ENCODE measurements at places on chromosomes 7 and 10.

DNA sequence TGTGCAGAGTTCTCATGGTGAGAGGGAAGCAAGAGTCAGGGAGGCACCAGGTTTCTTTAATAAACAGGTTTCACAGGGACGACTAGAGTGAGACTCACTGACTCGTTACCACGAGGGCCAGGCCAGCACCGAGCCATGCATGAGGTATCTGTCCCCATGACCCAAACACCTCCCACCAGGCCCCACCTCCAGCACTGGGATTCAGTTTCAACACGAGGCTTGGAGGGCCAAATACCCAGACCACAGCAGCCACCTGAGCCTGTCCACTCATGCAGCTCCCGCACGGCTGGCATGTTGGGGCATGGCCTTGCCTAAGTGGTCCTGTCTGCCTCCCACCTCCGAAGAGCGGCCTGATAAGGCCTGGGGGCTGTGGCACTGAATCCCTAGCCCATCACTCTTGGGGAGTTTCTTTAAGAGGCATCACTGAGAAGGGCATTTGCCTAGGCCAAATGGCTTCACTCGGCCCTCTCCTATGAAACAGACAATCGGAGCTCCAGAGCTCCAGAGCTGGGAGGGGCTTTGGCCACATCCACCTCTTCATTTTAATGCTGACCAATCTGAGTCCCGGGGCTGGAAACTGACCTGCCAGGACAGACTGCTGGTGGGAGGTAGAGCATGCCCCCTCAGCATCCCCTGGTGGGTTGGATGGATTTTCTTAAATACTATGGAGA is 157.8 kb downstream of the DNAJB6 start:
- DNase-seq: no peak

GRCh38 chr10:92530891-92531535 is 42.9 kb downstream of the IDE start:
- no peak for DNase-seq

DNA sequence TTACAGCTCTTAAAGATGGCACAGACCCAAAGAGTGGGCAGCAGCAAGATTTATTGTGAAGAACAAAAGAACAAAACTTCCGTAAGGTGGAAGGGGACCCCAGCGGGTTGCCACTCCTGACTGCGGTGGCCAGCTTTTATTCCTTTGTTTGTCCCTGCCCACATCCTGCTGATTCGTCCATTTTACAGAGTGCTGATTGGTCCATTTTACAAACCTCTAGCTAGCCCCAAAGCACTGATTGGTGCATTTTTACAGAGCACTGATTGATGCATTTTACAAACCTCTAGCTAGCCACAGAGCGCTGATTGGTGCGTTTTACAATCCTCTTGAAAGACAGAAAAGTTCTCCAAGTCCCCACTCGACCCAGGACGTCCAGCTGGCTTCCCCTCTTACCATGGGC is 16.8 kb upstream of the CCSER2 start:
- DNase-seq: no peak

DNA sequence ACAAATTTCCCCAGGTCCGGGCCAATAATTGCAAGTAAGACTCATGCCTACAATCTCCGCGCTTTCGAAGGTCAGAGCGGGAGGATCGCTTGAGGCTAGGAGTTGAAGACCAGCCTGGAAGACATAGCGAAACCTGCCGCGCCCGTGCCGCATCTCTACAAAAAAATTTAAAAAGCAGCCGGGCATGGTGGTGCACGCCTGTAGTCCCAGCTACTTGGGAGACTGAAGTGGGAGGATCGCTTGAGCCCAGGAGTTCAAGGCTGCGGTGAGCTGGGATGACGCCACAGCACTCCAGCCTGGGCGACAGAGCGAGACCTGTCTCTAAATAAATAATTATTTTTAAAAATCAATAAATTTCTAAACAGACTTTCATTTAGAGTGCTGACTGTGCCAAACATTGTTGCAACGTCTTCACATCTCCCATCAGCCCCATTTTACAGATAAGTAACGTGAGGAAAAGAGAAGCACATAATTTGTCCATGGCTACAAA is 494 bp upstream of the CFAP43 start:
- no peak for DNase-seq

- DNase-seq: peak; percentile 11
Observed at GRCh38 chr10:49611166-49611815, 1.2 kb downstream of the SLC18A3 start.

DNA sequence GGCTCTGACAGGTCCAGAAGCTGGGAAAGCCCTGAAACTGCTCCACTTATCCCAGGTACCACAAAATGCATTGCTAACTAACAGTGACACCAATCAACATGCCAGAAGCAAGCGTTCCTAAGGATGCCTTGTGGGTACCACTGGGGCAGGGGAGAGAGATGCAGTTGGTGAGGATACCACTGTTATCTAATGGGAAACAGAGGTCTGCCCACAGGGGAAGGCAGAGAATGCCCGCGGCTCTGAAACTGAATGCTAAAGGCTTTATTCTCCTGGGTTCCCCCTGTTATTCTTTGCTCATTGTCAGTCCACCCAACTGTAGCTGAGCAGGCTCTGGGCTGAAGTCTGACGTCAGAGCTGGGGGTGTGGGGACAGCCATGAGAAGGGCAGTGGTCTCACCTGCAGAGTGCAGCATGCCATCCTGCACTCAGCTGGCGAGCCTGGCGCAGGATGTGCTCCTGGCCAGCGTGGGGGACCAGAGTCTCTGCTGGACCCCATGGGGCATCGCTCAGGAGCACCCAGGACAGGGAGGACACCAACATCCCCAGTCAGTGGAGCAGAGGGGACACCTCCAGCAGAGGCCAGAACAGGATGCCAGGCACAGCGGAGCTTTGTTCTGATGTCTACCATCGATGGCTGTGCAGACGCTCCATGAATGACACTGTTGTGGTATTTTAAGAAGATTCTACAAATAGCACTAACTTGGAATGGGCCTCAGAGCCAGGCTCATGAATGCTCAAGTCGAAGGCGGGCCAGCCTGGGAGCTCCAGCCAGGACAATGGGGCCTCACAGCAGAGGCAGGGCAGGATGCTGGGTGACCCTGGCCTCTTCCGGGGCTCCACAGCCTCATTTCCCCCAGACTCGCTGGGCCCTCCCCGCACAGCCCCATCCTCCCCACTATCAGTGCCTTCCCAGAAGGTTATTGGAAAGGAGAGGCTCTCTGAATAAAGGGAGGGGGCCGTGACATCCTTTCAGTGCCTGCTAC is 95.8 kb downstream of the ARHGAP22 start:
- no peak for DNase-seq

DNA sequence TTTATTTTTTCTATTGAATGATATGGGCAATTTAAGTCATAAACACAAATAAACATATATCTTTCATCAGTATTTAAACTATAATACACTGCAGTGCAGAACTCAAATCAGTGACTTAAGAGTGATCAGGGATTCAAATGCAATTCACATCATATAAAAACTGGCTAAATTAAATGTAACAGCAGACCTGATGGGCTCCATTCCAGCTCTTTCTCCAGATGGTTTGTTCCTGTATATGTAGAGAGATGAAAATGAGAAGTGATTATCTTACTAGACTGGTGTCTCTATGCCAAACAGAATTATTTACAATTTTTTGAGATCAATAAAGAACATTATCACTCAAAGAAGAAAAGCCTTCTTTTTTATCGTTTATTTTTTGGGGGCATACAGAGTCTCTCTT is 568.8 kb upstream of the ADARB2 start:
- DNase-seq: no peak

DNA sequence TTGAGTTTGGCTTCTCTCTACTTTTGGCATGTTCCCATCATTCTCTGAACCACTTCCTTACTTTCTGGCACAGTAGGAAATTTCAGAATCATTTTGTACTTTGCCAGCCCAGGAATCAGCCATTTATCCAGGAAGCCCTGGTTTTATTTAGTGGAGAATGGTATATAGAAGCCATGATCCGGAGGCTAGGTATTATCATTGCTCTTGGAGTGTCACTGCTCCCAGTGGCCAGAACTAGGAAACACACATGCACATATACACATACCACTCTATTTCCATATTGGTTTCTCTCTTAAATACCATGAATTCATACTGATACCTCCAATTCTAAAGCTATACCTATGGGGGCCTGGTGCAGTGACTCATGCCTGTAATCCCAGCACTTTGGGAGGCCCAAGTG is 36.3 kb downstream of the SUFU start:
- DNase-seq: no peak

DNA sequence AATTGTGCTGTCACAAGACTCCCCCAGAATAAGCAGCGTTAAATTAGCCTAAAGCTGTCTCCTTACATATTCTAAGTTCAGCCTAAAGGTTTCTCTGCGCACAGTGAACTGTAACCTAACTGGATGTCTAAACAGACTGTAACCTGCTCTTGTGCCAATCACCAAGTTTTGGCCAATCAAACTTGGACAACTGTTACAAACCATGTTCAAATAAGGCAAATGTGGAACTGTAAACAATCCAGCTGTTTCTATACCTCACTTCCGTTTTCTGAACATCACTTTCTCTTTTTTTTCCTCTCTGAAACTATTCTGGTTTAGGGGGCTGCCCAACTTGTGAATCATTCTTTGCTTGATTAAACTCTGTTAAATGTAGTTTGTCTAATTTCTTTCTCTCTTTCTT is 252.2 kb upstream of the HABP2 start:
- DNase-seq: no peak

GRCh38 chr10:116253716-116254115 is 19.3 kb downstream of the GFRA1 start:
- no peak for DNase-seq

- DNase-seq: peak; percentile 85
Observed at GRCh38 chr7:68269405-68269804, 1272.8 kb downstream of the TYW1 start.

DNA sequence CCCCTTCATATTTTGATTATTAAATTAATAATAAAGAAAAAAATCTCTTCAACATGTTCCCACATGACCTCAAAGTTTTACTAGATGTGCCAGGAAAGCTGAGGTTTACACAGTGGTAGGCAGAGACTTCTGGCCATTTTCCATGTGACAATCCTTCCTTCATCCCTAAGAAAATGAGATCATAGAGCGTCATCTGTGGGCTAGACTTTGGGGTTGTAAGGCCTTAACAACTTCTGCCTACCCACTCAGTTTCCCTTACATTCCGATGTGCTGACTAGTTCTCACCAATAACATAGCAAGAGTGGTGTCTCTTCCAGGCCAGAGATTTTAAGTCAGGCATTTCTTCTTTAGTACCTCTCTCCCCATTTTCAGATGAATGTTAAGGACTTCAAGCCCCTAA is 171.1 kb upstream of the PHF14 start:
- peak; percentile 14 for DNase-seq

GRCh38 chr7:122719010-122719578 is 16.4 kb upstream of the RNF148 start:
- no peak for DNase-seq

DNA sequence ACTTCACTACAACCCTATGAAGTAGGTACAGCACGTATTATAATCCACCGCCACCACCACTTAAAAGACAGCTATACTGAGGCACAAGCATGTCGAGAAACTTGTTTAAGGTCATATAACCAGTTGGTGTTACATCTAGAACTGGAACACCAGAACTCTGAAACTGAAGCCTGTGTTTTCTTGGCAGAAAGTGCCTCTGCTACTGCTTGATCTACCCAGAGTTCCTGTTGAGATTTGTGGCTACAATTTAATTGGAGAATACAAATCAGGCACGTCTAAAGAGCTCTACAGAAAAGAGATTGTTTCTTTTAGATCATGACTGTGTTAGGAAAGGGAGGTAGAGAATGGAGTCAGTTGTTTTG is 4.3 kb upstream of the ADD3 start:
- no peak for DNase-seq

GRCh38 chr10:22655312-22655981 is 58.9 kb downstream of the PIP4K2A start:
- DNase-seq: peak; percentile 16

DNA sequence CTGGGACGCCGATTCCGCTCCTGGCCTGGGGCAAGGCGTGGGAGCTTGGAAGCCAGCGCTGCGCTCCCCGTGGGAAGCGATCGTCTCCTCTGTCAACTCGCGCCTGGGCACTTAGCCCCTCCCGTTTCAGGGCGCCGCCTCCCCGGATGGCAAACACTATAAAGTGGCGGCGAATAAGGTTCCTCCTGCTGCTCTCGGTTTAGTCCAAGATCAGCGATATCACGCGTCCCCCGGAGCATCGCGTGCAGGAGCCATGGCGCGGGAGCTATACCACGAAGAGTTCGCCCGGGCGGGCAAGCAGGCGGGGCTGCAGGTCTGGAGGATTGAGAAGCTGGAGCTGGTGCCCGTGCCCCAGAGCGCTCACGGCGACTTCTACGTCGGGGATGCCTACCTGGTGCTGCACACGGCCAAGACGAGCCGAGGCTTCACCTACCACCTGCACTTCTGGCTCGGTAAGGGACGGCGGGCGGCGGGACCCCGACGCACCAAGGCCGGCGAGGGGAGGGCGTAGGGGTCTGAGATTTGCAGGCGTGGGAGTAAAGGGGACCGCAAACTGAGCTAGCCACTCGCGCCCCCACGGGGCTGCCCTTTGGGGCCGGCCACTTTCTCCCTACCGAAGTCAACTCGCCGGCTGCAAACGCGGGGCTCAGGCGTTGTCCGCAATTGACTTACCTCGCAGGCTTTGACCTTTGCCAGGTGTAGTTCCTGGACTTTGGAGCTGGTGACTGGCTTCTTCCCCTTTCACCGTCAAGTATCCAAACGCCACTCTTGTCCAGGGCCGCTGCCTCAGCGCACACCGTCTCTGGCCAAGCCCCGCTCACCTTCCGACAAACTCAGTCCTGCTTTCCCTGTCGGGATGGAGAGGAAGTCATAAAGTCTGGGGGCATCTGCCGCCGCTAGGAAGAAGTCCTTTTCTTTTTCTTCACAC is at the start of gene SCIN:
TSS of gene SCIN (plus strand) at position 187 of the 928 bp plus-strand sequence. CDS start at position 254, 67 bp downstream.
- DNase-seq: peak; percentile 56

DNA sequence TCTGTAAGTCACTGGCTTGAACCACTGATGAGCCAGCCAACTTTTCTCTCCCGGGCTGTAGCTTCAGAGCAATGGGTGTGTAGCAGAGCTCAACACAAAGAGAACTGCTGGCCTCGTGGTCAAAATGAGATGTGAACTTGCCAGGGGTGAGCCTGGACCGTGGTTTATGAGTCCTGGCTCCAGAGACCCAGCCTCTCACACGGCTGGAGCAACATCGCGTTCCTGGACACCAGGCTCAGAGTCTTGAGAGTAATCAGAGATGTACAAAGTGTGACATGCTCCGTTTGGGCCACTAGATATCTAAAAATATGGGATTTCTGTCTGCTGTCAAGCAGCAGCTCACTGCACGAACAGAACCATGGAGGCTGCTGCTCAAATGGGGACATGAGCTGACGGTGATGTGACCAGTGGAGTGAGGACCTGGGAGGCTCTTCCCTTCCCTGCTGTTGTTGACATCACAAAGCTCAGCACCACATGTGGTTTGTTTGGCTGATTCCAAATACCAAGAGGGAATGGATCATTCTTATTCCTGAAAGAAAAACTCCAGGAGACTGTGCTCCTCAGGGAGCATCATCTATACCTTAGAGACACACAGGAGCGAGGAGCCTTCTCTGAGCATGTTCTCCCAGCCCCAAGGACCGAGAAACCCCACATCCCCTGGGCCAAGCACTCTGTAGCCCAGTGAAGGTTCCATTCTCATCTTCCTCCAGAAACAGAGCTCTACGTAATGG is 9.2 kb upstream of the SVIL start:
- no peak for DNase-seq

All from MG63 (cell line).